ENCODE measurements at places on chromosomes 7 and 10. TPM values are rescaled to one million over a fixed set of nuclear protein-coding genes. Genes with fewer than 3 reads are reported as not detected.

The TSPAN12 gene
- total RNA-seq: not detected

The LSM5 gene
- 34.7 TPM for total RNA-seq

The SKIDA1 gene
- 0.10 TPM for total RNA-seq

The SPDYE11 gene
- total RNA-seq: not detected

The PDE6C gene
- not detected for total RNA-seq

The PPP1R17 gene
- total RNA-seq: 0.20 TPM

The SUN3 gene
- total RNA-seq: not detected

The MKX gene
- total RNA-seq: not detected

The EEPD1 gene
- total RNA-seq: 4.1 TPM

- DNase-seq: no peak
Observed at GRCh38 chr10:63494951-63495350, 26.2 kb upstream of the REEP3 start.

- no peak for DNase-seq
Observed at GRCh38 chr7:27564881-27565482, 97.7 kb downstream of the HIBADH start.

- no peak for DNase-seq
Observed at GRCh38 chr7:113370910-113371309, 252.6 kb upstream of the SMIM30 start.

DNA sequence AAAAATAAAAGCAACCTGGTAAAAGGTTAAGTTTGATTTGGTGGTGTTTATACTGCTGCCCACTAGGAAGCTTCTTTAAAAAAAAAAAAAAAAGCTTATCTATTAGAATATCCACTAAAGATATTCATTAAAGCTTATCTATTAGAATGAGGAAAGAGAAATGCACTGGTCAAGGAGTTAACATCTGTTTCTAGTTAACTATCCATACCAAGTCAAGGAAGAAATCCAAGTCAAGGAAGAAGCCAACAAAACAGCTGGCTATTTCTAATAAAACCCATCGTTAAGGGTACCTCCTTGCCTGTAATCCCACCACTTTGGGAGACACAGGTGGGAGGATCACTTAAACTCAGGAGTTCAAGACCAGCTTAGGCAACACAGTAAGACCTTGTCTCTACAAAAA lies 82.6 kb downstream of the JMJD1C start:
- DNase-seq: no peak

DNA sequence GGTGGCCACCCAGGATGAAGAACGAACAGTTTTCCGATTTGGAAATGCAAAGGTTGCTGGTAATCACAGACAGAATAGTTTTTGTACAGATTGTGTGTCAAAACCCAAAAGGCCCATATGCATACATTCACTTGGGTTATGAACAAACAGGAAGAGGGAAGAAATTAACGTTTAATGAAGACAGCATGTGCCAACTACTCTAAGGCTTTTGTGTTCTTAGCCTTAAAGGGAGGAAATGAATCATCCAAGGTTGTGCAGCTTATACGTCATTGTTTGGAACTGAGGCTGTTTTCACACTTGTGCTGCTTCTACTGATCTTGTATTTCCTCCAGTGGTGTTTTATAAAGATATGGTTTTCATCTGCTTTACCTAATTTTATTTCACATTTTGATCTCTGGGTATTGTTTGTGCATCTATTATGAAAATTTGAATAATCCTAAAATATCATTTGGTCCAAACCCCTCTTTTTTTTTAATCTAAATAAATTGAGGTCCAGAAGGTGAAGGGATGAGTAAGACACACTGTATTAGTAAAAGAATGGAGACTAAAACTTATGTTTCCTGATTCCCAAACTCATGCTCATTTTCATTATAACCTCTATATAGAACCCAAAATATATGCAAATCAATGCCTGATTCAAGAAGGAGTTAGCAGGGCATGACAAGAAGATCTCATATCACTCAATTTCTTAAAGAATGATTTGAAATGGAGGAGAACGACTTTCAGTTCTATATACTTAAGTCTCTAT lies 373.1 kb downstream of the THSD7A start:
- DNase-seq: no peak

GRCh38 chr7:91632234-91632940 lies 248.1 kb downstream of the MTERF1 start:
- DNase-seq: no peak

GRCh38 chr7:41167836-41168235 lies 535.1 kb downstream of the INHBA start:
- no peak for DNase-seq

GRCh38 chr7:108568801-108569380 lies 615 bp downstream of the THAP5 start:
- no peak for DNase-seq

DNA sequence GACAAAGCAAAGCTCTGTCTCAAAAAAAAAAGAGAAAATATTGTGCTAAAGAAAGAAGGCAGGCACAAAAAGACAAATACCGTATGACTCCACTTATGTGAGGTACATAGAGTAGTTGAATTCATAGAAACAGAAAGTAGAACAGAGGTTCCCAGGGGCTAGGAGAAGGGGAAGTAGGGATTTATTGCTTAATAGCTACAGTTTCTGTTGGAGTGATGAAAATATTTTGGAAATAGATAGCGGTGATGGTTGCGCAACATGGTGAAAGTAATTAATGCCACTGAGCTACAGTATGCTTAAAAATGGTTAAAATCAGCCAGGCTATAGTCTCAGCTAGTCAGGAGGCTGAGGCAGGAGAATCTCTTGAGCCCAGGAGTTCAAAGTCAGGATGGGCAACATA lies 18.5 kb upstream of the NPFFR1 start:
- no peak for DNase-seq

DNA sequence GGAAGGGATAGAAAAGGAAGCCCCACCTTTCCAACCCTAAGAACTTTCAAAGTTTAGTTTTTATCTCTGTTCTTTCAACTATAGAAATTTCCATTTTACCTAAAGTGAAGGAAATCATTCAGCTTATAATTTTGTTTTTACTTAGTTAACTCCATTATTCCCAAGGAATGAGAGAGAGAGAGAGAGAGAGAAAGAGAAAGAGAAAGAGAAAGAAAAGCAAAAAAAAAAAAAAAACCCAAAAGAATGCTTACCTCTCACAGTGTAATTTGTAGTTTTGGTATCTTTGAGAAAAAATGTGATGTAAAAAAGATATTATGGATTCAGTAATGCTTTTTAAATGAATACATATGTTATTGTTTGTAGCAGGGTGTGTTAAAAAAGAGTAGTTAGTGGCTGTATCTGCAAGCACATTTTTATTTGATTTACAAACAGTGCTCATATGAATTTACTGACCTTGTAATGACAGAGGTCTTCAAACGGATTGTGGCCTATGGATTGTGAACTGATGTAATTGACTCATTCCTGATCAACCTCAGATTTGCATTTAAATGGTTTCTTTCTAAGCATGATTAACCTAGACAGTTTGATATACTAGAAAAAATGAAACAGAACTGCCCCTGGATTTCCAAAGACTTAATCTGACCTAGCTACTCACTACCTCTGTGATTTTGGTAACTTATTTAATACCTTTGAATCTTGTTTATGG lies 64.9 kb downstream of the LCOR start:
- no peak for DNase-seq

- no peak for DNase-seq
Observed at GRCh38 chr7:17996040-17996439, 31.6 kb downstream of the PRPS1L1 start.

DNA sequence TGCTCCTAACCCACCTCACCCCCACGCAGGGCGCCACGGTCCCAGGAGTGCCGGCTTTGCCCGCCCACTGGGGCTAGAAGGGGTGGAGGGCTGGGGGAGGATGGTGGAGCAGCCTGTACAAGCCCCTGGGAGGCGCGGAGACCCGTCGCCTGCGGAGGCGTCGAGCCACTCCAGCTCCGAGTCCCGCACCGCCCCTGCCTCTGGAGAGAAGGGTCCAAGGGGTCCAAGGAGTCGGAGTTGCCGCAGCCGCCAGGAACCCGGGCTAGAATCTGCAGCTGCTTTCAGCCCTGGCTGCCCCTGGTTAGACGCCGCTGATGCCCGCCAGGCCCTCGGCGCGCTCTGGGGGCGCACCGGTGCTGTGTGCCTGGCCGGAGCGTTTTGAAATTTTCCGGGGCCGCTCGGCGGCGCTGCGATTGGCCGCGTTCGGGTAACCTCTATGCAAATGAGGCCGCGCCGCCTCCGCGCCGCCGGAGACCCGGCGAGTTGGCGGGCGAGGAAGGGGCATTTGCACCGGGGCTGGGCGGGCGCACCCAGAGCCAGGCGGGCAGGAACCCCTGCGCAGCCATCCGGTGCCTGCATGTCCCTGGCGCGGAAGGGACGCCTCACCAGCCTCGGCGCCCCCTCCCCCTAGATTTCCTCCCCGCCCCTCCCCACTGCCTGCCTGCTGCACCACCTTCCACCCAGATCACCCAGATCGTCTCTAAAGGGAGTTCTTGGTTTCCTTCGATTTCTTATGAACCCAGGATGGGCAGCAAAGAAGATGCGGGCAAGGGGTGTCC lies at the start of gene HMX2:
Gene HMX2 (plus strand): TSS at position 502 of the 779 bp plus-strand sequence. CDS start 243 bp downstream, at position 745.
- peak; percentile 46 for DNase-seq

- DNase-seq: no peak
Observed at GRCh38 chr10:52212062-52212461, 102.0 kb upstream of the DKK1 start.

- DNase-seq: no peak
Observed at GRCh38 chr10:53071505-53072125, 299.0 kb upstream of the MBL2 start.

DNA sequence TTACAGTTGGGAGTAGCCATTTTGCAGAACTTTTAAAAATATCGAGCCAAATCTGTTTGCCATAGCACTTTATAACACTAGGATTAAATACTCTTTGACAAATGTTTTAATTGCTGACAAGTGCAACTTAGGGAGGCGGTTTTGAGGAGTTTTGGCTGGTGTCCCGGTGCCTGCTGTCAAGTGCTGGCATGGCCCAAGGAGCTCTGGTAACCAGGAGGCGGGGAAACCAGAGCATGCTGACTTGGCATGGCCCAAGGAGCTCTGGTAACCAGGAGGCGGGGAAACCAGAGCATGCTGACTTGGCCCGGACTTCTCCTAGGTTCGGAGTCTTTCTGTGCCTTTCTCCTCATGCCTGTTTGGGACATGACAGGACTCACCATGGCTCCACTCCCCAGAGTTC lies 30.8 kb upstream of the ZNF32 start:
- DNase-seq: no peak

GRCh38 chr7:55589905-55590304 lies 17.6 kb upstream of the VOPP1 start:
- DNase-seq: no peak

Data from B cell (primary cell).